ENCODE measurements at places on chromosomes 12 and 14.

DNA sequence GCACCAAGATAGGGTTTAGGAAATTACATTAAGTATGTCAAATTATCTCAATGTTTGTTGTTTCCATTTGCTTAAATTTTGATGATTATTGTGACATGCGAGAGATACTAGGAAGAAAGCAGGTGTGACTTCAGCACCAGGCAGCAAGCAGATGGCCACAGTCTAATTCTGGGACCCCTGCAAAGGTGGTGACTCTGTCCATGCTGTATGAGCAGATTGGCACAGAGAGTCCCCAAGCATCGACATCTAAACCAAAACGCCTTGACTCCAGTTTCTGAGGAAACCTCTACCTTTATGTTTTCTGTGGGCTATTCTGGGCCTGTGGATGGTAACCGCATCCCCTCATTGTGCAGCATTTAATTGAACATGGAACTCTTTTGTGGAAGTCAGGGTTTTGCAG is 670.1 kb upstream of the TMEM132C start:
- DNase-seq, result no peak

DNA sequence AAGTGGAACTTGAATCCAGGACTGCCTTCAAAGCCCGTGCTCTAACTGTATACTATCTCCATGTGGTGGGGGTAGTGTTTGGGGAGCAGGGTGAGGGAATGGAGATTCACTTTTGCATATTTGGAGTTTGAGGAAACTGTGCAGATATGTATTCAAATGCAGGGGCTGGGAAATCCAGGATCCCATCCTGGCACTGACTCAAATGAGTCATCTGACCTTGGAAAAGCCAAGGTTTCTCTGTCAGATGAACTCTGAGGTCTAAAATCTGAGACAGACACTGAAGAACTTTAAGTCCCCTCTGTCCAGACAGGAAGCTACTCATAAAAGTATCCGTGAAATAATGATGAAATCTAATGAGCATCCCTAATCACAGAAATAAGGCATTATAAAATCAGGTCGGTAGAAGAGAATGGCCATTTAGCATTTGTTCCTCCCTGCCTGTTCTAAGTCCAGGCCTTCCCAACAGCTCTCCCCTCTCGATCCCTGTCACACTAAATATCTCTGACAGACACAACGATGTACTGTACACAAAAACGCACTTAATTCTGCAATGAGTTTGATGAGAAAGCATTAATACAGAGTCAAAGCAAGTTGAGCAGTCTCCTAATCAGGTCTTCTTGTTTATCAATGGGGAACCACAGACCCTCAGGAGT is 14.4 kb downstream of the NIN start:
- DNase-seq, result no peak

GRCh38 chr14:102479777-102480176 is 29.8 kb downstream of the ANKRD9 start:
- DNase-seq, result no peak

DNA sequence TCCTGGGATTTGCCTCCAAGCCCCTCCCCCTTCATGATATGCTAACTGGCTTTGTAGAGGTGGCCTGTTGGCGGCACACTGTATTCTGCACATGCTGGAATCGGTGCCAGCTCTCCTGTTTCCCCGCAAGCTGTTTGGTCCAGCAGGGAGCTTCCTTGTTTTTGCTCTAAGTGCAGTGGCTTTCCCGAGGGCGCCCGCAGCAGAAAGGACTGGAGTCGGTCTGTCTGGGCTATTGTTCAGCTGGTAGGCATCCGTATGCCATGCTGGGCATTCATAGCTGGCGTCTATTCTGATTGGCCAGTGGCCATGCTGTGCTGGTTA is 88.9 kb upstream of the MED13L start:
- no peak for DNase-seq

GRCh38 chr12:20420557-20420956 is 52.2 kb downstream of the PDE3A start:
- DNase-seq, result no peak

DNA sequence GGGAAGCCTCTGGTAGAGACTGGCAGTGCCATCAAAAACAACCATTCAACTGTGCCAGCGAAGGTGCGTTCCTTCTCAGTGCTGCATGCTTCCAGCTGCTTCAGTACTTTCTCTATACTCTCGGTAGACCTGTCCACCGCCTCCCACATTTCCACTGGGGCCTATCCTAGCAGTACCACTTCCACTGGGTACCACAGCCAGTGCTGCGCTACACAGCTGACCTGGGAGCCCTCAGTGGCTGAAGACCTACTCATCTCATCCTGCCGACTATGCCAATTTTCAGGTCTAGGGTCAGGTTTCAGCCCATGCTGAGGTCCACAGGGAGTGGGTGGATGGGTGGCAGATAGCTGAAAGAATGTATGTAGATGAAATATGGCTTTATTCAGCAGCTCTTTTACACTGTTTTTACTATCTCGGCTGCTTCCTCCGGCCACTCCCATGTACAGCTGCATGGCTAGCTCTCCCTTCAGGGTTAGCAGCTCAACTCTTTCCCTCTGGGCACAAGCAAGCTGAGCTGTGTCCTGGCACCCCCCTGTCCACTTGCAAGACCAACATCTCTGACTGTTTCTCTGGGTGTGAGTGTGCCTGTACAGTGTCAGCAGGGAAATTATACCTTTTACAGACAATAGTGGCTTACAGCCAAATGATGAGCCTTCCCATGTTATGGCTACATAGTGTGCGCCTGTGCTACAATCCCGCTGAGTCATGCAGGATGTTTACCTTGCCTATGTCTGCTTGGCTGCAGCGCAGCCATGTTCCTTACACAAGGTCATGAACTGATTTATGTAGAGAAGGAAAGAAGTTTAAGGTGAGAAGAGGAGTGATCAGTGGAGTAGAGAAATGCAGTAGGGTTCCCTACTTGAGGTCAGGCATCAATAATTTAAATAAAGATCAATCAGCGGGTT is 125.7 kb upstream of the DDHD1 start:
- DNase-seq, result no peak

DNA sequence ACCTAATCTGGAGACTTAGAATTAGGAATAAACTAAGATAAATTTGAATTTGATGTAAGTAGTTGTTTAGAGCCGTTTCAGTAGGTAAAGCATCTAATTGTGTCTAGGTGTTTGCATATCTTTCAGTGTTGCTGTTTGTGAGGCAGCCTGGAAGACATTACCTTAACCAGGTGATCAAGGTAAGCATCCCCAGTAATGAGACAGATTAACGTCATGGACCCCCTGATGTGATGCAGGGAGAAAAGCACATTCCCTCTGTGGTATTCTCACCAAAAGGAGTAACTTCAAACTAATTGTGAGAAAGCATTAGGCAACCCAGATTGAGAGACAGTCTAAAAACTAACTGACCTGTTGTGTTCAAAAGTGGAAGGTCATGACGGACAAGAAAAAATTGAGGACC is 251.6 kb downstream of the NUAK1 start:
- DNase-seq, result no peak
